Right renal pelvis (tissue), 4 donors: ENCODE measurements at places on chromosomes 7 and 10. TPM values are rescaled to one million over a fixed set of nuclear protein-coding genes. Genes with fewer than 3 reads are reported as not detected.

DNA sequence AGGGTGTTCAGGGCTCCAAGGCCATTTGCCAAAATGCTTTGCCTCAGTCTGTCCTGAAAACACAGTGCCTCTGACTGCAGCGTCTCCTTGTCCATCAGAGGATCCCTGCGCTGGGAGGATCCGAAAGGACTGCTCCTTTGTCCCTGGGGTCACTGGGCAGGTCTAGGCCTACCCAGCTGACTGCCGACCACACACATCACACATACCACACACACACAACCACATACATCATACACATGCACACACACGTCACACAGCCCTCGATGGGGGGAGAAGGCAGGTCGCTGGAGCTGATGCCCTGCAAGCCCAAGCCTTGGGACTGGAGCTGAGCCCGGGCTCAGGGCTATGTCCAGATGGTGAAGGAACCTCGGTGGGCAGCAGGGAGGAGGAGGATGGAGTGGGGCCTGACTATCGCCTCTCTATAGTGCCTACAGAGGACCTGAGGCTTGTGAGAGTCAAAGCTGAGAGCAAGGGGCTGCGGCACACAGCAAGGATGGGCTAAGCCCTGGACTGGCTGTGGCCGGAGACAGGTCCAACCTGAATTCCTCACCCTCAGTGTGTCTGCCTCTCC, 29.1 kb downstream of the GPRIN2 start:
- DNase-seq: no peak

DNA sequence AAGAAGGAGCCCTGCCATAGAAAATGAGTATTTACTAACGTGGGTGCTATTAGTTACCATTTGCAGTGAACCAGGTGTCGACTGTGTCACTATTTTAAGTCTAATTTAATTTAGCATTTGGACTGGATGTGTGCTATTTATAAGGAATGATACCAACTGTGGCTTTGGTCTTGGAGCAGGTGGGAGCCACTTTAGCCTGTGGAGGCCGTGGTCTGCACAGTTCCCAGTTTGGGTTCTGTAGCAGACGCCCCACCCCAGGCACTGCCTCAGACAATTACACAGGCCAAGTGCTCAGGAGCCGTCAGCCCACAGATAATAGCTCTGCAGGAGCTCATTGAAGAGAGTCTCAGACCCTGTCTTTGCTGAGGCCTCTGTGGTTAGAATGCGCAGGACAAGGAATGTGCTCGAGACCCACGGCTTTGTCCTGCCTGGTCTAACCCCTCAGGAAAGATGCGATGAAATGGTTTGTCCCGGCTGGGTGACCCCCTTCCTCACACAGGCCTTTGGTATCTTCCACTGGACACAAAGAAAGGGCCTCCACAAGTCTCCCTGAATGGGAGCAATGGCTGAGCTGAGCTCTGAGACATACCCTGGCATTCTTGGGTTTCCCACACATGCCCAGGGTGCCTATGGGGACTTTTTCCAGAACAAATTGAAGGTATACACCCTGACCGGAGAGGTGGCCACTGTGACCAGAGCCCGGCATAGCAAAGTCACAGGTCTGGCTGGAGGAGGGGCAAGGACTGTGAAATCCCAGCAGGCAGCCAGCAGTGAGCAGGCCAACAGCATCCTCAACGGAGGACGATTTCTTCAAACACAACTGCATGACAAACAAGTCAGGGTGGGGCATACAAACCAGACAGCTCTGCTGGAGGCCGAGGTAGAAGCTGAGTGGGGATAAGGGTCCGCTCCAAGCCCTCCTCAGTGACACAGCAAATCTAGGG, 251.2 kb downstream of the ARHGAP12 start:
- no peak for DNase-seq

DNA sequence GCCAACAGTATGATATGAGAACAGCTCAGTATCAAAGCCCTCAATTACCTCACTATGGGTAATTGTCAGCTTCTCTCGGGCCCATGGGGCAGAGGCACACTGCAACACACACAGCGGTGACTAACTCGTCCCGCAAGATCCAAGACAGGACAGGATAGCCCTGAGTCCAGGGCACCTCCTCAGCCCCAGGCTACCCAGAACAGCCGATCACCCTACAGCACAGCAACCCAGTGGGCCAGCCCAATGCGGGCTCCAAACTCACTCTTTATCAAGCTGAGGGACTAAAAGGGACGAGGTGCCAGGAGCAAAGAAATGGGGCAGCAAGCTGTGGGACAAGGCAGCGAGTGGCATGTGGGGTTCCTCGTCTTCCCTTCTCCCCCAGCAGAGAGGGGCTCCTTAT, 765.1 kb downstream of the GRID1 start:
- DNase-seq: no peak

DNA sequence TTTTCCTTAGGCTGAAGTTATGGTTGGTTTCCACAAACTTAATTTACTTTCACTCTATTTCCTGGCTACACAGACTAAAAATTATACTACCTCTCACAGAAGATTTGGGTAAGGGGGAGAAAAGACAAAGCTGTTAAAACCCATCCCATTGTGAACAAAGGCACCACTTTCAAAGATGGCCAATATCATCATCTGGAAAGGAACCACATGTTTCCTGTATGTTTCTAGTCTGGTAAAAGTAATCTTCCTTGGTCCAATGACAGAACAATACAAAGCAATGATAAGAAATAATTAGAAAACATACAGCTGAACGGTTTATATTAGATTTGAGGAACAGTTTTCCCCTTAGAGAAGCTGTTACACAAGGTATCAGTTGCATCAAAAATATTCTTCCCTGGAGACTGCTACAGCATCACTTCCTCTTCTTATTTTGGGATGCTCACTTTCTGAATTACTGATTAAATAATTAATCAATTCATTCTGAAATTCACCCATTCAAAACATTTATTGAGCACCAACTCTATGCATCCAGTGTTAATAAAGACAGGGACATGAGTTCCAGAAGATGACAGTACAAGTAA, 8.5 kb upstream of the SFR1 start:
- DNase-seq: no peak

GRCh38 chr7:151381348-151382078, 28.3 kb downstream of the WDR86 start:
- no peak for DNase-seq

DNA sequence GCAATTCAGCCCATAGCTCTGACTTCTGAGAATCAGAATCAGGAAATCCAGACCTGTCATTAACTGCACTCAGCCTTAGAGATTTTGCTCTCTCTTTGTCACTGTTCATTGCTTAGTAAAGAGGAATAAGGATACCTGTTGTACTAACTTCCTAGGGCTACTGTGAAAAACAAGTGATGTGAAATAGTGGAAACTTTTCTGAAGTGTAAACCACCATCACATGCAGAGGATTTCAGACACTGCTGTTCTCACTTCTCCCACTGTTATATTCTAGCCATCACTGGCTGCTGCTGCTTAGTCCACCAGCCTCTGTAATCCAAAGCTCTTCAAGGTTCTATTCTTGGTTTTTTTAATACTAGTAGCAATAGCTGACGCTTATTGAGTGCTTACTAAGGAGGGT, 129.6 kb upstream of the CCDC6 start:
- DNase-seq: no peak

DNA sequence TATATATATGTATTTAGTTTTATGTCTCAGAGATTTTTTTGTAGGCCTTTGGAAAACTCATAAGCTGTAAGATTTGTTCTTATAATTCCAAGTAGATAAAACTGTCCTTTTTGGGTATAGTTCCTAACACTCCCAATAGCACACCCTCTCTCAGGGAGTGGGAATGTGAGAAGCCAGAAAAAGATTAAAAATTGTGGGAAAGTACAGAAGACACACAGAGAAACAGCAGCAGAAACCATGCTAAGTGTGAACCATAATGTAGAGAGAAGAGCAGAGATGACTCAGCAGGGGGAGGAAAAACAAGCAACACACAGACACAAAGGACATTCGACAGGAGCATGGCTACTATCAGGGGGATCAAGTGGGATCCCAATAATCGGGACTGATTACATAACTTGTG, 401.6 kb downstream of the MAGI2 start:
- no peak for DNase-seq

DNA sequence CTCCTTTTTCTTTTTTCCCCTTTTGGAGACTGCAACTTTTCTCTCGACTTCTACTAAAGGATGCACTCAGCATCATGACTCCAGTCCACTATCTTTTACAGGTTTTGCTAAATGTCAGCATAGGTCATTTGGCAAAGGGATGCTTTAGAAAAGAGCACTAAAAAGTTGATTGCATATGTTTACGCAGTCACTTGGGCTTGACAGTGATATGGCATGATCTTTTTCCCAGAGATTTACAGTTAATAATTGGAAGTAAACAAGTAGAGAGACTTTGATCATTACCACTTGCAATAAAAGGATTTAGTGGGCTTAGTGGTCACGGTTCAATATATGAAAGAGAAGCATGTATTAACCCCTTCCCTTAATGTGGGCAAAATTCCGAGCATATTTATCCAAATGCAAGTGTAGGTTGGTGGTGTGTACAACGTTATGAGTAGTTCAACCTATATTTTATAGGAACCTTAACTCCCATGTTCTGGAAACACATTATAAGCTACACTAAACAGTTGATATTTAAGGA, 1.8 kb downstream of the BMI1 start:
- no peak for DNase-seq

DNA sequence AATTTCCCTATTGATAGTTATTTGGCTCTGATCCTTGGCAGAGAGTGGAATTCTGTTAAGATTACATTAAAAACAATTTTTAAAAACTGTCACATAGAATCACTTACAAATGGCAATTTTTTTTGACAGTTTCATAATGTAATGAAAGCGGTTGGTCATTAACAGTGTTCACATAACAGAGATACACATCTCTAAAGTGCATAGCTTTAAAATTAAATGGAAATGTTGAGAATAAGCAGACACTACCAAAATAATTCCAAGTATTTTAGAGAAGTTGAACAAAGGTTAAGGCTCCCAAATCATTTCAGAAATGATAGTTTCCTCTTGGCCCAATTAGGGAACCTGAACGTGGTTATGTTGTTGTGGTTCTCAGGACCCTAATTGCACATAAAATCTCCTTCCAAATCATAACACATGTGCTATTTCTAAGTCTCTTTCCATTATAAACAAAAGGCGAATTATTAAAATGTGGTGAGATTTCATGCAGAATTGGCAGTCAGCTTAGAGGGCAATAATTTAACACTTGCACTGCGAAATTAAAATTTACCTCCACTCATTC, 528.9 kb upstream of the FZD8 start:
- DNase-seq: no peak

DNA sequence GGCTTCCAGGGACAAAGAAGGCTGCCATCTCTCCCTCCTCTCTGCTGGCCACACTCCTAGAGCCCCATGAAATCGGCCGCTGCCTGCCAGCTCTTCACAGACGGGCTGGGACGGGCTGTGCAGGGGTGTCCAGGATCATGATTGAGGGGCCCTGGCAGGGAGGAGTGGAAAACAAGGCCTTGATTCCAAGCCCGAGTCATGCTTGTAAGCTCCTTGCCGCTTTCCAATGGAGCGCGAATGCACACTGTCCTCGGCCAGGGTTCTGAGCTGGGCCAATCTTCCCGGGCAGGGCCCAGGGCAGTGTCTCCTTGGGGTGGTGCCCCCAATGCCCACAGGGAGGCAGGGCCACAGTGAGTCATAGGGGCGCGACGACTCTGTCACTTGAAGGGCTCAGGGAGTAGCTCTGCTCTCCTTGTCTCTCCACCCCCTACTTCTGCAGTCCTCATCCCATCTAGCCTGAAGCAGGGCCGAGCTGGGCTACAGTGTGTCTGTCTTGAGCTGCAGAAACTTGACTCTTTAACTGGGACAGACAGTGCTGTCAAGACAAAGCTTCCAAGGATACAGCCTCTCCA, 186.2 kb upstream of the SVIL start:
- DNase-seq: no peak

- DNase-seq: no peak
Observed at GRCh38 chr10:17951868-17952371, at the start of gene SLC39A12. SLC39A12 (plus strand) TSS chr10:17951918; CDS start chr10:17953277, 1,359 bp downstream.

DNA sequence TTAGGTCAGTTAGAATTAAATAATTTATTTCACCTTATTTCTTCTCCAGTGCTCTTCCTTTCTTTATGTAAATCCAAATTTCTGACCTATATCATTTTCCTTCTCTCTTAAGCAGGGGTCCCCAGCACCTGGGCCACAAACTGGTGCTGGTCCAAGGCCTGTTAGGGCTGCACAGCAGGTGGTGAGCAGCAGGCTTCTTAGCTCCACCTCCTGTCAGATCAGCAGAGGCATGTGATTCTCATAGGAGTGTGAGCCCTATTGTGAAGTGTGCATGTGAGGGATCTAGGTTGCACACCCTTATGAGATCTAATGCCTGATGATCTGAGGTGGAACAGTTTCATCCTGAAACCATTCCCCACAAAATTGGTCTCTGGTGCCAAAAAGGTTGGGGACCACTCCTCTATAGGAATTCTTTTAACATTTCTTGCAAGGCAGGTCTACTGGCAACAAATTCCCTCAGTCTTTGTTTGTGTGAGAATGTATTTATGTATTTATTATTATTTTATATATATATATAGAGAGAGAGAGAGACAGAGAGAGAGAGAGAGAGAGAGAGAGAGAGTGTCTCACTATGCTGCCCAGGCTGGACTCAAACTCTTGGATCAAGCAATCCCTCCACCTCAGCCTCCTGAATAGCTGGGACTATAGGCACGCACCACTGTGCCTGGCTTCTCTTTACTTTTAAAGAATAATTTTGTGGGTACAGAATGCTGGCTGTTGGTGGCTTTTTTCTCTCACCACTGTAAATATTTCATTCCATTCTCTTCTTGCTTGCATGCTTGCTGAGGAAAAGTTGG, 4.3 kb upstream of the ABCC2 start:
- no peak for DNase-seq

GRCh38 chr7:116316838-116317628, 106.7 kb downstream of the TES start:
- DNase-seq: no peak

- DNase-seq: no peak
Observed at GRCh38 chr10:12221323-12222298, 25.6 kb downstream of the CDC123 start.

Gene TMEM184A
- 6.4 TPM for polyA plus RNA-seq

Gene HMX2
- 1.3 TPM for polyA plus RNA-seq

Gene KEL
- 2.1 TPM for polyA plus RNA-seq

Gene ANKRD30A
- not detected for polyA plus RNA-seq

Gene OR2A12
- polyA plus RNA-seq: not detected

Gene TBX20
- polyA plus RNA-seq: 0.16 TPM
